CD4-positive, alpha-beta T cell treated with Interleukin-12 subunit alpha and Interleukin-12 subunit beta, for 1 hour (primary cell): ENCODE measurements at places on chromosomes 6 and 20.

- no peak for DNase-seq
Observed at GRCh38 chr6:153081914-153082313, 49.2 kb downstream of the RGS17 start.

DNA sequence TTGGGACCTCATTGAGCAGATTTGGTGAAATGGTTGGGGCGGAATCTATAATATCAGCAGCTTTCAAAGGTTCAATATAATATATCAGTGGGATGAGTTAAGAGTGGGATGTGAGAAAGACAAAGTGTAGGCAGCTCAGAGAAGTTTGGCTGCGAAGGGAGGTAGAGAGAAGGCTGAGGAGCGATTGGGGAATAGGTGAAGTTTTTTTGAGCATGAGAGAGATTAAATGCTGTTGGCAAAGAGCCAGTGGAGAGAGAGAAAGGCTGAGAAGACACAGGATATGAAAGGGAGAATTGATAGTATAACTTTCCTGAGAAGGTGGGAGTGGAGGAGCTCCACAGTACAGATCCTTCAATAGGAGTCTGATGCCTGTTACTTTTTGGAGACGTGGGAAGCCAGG is 12.1 kb upstream of the SERINC3 start:
- no peak for DNase-seq

- peak; percentile 1 for DNase-seq
Observed at GRCh38 chr6:22025468-22026163, 271.2 kb downstream of the PRL start.

GRCh38 chr20:62357187-62357667 is 9.9 kb downstream of the LAMA5 start:
- no peak for DNase-seq

DNA sequence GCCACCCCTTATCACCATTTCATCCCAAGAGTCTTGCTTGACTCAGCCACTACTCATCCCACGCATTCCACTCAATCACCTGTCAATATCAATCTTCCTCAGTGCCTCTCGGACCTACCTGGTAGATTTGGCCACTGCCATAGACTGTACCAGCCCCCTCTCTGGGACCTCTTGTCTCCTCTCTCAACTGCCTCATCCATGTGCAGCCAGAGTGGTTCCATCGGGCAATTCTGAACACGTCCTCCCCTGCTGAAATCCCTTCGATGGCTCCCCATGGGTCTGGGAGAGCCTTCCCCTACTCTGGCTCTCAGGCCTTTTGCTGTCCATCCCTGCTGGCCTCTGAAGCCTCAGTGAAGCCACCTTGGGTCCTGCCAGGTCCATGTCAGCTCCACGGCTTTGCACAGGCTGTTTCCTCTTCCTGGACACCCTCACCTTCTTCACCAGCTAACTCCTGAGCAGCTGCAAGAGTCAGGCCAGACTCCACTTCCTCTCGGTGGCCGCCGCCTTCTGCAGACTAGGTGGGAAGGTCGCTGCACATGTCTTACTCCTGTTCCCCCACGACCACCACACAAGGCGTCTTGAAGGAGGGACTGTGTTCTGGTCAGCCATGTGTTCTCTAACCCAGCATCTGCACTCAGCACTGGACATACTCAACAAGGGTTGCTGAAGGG is 120.4 kb downstream of the TOX2 start:
- DNase-seq: no peak

DNA sequence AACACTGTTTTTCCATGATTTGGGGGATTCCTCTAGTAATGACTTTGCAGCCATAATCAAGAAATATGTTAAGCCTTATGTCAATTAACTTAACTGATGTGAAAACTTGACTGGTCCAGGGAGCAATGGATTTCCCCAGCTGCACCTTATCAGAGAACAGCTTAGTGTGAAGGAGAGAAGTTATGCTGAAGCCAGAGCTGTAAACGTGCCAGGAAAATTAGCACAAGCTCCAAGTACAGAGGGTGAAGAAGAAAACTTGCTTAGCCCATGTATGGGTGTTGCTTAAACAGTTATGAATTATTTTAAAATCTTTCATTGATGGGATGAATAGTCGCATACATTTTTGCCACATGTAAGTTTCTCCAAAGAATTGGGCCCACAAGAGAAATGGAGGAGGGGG is 214.9 kb upstream of the RNF217 start:
- DNase-seq: no peak

DNA sequence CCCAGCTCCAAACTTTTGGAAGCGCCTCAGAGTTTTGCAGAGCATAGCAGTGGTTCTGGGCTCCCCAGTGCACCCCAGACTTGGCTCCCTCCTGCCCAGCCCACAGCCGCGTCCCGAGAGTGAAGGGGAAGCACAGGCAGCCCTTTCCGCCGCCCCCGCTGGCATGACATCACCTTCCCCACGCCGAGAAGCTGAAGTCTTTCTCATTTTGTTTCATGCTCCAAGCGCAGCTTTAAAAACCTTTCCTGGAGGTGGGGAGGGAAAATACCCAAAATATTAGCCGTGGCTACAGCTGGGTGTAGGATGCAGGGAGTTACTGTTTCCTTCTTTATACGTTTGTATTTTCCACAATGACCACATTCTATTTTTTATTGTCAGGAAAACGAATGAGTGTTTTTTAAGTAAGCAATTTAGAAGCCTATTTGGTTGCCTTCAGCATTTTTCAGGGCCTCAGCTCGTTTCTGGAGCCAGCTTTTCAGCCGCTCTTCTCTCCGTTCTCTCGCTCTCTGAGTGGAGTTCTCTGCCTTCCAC is 72.9 kb downstream of the SNX5 start:
- DNase-seq: no peak

DNA sequence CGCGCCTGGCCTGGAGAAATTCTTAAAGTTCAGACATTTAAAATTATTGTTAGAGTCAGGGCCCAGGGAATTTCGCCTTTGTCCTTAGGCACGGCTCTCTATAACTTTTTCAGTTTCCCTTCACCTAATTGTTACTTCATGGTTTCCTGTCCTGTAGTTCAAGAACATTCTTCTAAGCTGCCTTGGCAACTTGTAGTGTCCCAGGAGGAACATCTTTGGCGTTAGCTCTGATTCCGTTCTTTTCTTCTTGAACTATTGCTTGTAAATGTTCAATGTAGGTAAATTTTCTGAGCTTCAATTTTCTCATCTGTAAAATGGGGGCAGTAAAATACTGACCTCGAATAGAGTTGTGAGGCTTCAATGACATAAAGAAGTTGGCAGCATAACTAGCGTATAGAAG is 41.8 kb downstream of the TIAM2 start:
- DNase-seq: no peak

GRCh38 chr6:169427856-169428255 is 174.2 kb upstream of the THBS2 start:
- no peak for DNase-seq

DNA sequence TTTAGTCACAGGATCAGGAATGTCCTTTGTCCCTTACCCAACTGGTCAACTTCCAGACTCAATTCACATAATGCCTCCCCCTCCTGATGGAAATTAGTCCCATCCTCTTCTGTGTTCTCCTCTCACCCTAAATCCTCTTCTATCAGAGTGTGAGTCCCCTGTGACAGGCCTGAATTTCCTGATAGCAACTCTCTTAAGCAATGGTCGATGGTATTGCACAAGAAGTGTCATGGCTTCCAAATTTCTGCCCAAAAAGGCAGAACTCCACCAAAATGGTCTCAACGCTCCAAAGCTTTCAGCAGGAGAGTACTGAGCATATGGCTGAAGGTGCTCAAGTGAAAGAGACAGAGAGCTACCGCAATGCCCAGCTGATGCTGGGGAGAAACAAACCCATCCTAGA is 2.4 kb downstream of the PREP start:
- DNase-seq: no peak

DNA sequence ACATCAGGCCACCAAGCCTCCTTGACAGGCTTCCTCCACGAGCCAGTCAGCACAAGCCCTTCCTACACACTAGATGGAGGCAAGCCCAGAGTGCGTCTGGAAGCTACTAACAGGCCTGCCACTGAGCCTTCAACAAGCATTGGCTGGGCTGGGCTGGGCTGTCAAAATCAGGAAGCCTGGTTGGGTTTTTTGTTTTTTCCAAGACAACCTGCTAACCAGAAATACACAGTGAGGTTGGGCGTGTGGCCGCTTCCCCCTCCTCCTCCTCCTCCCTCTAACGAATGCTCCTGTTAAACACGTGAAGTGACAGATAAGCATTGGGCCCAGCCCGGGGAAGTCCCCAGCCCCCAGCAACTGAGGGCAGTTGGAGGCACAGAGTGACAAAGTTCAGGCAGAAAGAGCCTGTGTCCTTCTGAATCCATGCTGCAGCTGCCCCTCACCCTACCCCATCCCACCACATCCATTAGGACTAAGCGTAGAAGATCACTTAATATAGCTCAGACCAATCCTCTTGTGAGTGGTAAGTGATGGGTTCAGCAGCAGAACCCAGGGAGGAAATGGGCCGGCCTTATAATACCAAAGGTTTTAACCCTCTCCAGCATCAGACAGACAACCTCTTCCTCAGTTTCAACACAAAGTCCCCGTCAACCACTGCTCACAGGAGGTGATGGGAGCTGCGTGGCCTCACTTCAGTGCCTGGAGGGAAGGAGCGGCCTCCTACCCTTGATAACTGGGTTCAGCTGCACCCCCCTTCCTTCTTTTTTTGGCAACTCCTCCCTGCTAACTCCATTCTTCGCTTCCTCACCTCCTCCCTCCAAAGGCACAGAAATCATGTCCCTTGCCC is 1.1 kb downstream of the NFATC2 start:
- peak; percentile 91 for DNase-seq

DNA sequence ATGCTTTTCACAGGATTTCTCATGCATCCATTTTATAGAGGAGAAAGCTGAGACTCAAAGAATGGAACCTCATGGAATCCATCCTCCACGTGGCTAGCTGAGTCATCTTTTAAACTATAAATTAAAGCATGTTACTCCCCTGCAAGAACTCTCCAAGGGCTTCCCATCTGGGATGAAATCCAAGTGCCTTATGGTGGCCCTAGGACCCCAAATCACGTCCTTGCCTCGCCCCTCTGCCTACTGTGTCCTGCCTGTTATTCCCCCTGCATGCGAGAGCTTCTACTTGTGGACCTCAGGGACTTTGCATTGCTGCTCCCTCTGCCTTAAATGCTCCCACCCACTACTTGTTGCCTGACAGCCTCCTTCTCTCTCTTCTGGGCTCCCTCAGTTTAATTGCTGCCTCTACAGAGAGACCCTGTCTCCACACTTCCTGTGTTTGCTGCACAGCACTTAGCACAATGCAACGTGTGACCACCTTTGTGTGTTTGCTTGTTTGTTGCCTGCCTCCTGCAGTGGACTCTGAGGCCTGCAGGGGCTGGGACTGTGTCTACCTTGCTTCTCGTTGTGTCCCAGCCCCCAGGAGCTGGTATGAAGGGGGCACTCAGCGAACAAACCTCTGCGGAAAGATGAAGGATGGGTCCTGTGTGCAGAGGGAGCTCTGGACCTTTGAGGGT is 39.4 kb downstream of the TOX2 start:
- no peak for DNase-seq

DNA sequence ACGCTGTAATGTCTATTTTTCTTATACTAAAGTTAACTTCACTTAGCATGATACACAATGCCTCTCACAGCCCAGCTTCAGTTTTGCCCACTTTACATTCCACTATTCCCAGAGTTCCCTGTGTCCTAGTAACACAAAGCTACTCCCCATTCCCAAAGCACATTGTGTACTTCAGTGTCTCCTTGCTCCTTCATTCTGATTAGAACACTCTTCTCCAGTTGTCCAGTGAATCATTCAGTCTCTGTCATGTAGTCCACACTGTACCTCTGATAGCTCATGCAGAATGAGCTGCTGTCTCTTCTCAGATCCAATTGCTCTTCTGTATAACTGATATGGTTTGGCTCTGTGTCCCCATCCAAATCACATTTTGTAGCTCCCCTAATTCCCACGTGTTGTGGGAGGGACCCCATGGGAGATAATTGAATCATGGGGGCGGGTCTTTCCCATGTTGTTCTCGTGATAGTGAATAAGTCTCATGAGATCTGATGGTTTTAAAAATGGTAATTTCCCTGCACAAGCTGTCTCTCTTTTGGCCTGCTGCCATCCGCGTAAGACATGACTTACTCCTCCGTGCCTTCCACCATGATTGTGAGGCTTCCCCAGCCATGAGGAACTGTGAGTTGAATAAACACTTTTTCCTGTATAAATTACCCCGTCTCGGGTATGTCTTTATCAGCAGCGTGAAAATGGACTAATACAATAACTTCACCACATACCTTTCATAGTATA is 2.1 kb upstream of the TMX4 start:
- DNase-seq: no peak

- peak; percentile 7 for DNase-seq
Observed at GRCh38 chr6:27375613-27376079, 12.9 kb upstream of the ZNF391 start.

- peak; percentile 10 for DNase-seq
Observed at GRCh38 chr6:130525408-130525807, 159.6 kb downstream of the TMEM200A start.

DNA sequence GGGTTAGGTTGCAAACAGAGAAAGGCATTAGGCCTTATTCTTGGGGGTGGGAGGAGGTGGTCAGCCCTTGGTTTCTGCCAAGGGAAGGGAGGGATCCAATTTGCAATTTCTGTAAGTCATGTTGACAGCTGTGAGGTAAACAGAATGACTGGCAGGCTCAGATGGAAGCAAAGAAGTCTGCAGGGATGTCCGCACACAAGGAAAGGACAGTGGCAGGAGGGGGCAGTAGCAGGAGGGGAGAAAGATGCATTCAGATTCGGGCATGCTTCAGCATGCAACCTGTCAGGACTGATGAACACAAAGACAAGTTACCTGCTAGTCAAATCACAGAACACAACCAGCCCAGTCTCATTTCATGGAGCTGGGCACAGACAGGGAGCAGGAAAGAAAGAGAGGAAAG is 217.9 kb upstream of the FOXA2 start:
- no peak for DNase-seq

- no peak for DNase-seq
Observed at GRCh38 chr6:39956936-39957335, 22.7 kb upstream of the MOCS1 start.

DNA sequence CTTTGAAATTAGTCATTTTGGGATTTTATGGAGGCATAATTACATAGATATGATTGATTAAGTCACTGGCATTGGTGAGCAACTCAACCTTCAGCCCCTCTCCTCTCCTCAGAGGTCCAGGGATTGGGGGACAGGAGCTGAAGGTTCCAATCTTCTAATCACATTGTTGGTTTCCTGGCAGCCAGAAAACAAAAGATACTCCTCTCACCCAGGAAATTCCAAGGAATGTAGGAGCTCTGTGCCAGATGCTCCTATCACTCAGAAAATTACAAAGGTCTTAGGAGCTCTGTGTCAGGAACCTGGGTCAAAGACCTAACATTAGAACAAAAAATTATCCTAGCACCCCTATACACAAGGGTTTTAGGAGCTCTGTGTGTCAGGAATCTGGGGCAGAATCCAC is 679.7 kb upstream of the ID4 start:
- DNase-seq: no peak

DNA sequence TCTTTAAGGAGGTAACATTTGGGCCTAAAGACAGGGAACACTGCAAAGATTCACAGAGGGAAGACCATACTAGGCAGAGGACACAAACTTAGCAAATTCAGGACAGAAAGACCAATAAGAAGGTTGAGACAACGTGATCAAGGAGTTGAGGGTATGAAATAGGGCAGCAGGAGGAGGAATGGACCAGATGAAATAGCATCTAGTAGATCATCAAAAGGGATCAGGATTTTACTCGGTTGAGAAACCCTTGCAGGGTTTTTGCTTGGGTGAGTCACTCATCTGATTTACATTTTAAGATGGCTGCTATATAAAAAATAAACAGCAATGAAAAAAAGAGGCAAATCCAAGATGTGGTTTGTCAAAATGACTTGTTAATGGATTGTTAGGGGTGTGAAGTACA is 4.7 kb downstream of the BCLAF1 start:
- peak; percentile 31 for DNase-seq

- DNase-seq: no peak
Observed at GRCh38 chr6:3516092-3516491, 59.2 kb upstream of the SLC22A23 start.
